ENCODE measurements at places on chromosomes 7 and 10.

DNA sequence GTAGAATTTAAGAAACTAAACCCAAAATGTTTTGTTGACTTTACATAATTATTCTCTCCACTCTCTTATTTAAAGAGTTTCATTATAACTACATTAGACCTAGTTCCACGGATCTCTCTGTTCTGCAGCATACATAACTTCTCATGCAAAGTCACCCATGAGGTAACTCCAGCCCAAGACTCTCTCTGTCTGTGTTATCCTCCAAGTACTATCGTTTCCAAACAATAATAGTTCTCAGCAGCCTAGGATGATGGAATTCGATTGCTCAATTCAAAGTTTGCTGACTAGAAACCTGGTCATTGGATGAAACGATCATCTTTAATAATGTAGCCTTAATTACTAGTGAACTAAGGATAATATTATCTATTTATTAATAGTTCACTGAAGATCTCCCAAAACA lies 203.1 kb upstream of the PTN start:
- DNase-seq, result no peak

- no peak for DNase-seq
Observed at GRCh38 chr10:33155720-33156638, 178.5 kb downstream of the NRP1 start.

DNA sequence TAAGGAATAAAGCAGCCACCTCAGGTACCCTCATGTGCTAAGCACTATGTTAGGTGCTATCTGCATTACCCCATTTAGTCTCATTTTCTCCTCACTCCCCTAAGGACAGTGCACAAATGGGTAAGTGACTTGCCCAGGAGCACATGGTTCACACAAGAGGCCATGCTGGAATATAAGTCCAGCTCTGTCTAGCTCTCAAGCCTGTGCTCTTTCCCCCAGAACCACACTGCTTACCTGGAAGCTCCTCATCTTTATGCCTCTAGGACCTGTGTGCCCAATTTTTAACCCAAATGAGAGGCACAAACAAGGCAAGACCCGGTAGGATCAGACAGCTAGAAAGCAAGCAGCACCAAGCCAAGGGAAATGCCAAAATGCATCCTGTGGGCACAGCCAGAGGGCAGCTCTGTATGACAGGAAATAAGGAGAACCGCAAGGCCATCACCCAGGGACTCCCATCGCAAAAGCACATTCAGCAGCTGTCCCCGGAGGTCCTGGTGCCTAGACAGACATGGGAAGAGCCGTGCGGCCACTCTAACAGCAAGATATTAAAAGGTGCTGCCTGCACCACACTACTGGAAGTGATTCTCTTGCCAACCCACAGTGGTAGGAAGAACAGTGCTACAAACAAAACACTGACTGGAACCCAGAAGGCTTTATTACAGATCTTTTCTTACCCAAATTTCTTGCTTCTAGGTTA lies 88.1 kb downstream of the GSAP start:
- no peak for DNase-seq

DNA sequence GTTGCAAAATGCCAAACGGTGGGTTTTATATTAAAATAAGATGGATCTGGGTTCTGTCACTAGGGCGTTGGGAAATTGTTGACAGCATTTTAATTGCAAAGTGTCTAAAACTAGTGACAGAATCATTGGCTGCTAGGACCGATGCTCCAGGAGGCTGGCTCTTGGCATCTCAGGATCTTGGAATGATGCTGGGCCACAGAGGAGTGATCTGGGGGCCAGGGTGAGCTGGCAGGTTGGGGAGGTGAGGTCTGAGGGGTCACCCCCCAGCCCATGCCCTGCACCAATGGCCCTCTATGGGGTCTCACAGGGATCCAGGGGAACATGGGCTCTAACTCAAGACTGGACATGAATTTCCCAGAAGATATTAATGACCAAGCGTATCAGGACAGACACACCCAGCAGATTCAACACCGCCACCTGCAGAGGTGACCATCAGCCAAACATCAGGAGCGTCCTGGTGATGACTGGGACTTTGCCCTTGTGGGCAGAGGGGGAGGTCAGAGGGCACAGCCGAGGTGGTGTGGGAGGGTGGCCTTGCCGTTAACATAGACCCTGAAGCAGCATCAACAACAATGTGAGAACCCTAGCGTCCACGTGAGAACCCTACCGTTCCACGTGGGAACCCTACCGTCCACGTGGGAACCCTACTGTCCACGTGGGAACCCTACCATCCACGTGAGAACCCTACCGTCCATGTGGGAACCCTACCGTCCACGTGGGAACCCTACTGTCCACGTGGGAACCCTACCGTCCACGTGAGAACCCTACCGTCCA lies 89.0 kb upstream of the PPP2R2D start:
- no peak for DNase-seq

DNA sequence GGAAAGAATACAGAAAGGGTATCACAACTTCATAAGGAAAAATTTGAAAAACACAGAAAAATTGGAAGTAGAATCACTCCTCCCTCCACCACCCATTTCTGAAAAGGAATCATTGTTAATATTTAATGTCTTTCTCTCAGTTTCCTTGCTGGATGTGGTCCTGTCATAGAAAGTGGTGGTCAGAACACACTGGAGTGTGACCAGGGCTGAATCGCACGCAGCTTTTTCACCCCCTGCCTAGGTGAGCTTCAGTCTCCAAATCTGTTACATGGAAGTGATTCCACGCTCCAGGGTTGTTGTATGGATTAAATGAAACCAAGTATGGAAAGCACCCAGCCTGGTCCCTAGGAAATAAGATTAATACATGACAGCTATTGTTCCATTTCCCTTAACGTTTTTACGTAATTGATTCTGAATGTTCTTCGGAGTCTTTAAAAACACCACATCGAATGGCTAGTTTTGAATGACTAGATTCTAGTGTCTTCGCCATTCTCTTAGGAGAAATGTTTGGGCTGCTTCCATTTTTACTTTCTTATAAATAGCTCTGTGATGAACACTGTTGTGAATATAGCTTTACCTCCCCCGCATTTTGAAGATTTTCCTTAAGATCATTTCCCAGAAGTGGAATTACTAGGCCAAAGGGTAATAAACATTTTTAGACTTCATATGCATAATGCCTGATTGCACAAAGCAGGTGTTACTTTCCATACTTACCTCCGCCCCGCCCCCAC lies 10.9 kb upstream of the DUSP5 start:
- no peak for DNase-seq

DNA sequence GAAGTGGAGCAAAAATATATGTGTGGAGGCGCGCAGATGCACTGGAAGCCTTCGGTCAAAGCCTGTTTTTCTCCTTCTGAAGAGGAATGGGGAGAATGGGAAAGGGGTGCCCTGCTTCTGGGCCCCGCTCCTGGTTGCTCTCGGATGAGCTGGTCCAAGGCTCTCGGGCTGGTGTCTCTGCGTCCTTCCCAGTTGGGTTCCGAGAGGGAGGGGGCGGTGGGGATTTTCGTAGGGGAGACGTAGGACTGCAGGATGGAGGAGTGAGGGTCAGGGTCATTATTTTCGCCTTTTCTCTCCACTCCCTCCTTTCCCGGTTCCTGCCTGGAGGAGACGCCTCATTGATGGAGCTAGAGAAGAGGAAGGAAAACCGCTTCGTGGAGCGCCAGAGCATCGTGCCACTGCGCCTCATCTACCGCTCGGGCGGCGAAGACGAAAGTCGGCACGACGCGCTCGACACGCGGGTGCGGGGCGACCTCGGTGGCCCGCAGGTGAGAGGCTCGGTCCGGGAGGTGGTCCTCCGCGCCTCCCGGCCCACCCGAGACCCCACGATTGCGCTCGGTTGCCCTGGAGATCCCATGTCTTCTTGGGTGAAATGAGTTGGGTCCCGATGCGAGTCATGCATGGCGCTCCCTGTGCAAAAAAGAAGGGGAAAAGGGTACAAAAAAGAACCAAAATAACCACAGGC lies 790 bp downstream of the ADAM22 start:
- peak; percentile 27 for DNase-seq

GRCh38 chr10:63229161-63229560 lies 96.0 kb downstream of the NRBF2 start:
- no peak for DNase-seq

GRCh38 chr7:135933509-135934188 lies 43.5 kb downstream of the MTPN start:
- no peak for DNase-seq

DNA sequence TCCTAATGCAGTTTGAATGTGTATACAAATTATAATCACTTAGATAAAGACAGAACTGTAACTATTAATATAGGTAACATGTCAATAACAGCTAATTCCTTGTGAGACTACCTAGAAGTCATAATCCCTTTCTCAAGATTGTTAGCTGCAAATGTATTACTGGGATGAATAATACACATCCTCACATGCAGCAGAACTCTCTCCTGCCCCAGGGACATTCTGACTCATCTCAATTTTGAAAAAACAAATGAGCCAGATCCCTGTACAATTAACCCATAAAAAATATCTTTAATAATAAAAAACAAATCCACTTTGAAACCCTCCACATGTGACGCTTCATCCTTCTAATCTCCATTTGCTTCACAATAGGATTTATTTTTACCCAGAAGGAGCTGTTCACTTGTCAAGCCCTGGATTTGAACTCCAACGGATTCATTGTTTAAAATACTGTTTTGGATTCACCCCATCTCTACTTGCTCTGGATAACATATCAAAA lies 428.4 kb upstream of the TEX47 start:
- DNase-seq, result no peak

DNA sequence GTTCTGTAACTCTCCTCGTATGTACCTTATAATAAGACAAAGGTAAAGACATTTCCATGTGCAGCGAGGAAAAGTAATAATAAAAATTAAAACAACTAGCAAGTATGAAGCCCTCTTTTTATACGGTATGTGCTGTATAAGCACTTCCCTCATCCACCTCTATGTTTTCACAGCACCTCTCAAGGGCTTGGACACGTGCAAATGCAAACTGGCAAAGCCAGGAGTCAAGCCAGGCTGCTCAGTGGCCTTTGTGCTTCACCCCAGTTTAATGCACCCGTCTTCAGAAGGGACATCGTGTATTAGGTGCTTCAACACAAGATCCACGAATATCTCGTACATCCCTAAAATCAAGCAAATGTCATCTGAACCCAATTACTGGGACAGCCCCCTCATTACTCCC lies 1.3 kb upstream of the DGKI start:
- DNase-seq, result no peak

DNA sequence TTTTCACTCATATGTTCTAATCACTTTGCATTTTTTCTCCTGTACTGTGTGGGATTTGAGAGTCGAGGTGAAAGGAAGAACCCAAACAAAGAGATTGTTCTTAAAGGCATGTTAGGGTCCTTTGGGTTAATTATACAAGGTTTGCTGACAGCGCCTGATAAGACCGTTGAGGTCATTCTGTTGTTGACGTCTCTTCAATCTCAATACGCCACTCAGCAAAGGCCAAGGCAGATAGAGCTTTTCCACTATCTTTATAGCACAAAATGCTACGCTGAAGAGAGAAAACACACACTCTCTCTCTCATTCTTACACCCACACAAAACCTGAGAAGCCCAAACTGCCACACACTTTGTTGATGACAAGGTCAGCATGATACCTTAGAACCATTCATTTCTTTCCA lies 228.7 kb downstream of the CNTNAP2 start:
- no peak for DNase-seq

DNA sequence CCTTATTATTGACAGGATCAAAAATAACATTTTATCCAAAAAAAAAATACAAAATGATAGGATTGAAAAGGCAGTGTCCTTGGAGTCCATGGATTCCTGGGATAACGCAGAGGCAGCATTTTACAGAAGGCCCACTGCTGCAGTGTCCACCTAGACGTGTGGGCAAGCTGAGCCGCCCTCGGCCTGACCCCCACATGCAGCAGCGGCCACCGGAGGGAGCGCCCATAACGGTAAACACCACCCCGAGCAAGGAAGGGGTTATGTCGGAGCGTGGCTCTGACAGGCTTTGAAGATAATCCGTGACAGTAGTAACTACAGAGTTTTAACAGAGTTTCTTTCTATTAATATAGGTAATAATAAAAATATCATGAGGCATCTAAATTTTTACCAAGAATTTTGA lies 45.3 kb upstream of the PITRM1 start:
- DNase-seq, result no peak

DNA sequence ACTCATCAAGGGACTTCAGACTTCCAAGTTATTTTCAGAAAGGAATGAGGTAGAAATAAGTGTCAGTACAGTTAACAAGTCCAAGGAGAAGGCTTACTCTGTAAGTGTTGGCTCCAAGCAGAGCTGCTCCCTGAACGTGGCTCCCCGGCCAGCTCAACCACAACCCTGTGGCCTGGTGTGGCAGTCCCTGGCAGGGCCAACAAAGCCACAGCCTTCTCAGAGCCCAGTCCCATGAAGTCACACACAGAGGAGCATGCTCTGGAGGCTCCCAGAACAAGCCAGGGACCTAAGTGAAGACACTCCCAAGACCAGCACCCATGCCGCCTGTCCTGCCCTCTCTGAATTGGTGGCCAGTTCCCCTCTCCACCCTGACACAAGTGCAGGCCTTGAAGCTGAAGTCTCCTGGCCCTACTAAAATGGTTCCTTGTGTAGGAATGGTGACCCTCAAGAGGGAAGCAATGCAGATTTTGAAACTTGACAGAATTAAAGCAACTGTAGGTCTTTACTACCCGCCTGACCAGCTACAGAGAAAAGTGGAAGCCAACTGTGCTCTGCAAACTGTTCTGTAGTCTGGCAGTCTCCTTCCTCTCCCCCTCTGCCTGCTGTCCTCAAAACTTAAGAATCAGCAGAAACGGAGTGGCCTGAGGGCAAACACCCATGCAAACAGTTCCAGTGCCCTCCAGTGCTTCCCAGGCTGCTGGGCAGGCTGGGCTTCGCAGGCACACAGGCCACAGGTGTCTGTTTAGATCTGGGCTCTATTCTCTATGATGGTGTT lies 51.1 kb downstream of the NOD1 start:
- no peak for DNase-seq

GRCh38 chr7:140333223-140333622 lies 65.1 kb downstream of the SLC37A3 start:
- no peak for DNase-seq

GRCh38 chr7:26538216-26538615 lies 246.6 kb downstream of the SNX10 start:
- DNase-seq, result no peak

- DNase-seq, result no peak
Observed at GRCh38 chr7:41093141-41093540, 609.7 kb downstream of the INHBA start.

- DNase-seq, result peak; percentile 94
Observed at GRCh38 chr10:101050208-101051069, 11.3 kb upstream of the KAZALD1 start.

Data from left lung (tissue), 14 donors.